ENCODE measurements at places on chromosomes 5 and 9. TPM values are rescaled to one million over a fixed set of nuclear protein-coding genes. Genes with fewer than 3 reads are reported as not detected.

GRCh38 chr5:146291421-146292074 lies 47.1 kb upstream of the POU4F3 start:
- DNase-seq, result peak; percentile 32

GRCh38 chr9:134775081-134775951 lies 105.3 kb upstream of the FCN2 start:
- DNase-seq, result no peak

GRCh38 chr5:103466495-103466894 lies 96.1 kb downstream of the NUDT12 start:
- DNase-seq, result no peak

DNA sequence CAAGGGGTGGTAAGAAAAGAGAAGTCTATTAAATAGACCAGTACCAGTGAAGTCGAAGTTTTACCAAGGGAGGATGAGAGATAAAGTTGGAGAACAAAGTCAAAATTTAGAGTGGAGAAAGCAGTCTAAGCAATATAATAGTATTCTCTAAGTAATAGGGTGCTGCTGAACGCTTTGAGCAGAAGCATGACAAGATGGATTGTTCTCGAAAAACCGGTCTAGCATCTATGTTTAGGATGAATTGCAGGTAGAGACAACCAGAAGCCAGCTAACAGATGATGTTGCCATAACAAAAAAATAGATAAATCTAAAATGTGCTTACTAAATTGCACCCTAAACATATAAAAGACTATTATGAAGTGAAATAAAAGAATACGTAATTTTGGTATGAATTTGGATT lies 237.0 kb downstream of the PRELID2 start:
- DNase-seq, result no peak

DNA sequence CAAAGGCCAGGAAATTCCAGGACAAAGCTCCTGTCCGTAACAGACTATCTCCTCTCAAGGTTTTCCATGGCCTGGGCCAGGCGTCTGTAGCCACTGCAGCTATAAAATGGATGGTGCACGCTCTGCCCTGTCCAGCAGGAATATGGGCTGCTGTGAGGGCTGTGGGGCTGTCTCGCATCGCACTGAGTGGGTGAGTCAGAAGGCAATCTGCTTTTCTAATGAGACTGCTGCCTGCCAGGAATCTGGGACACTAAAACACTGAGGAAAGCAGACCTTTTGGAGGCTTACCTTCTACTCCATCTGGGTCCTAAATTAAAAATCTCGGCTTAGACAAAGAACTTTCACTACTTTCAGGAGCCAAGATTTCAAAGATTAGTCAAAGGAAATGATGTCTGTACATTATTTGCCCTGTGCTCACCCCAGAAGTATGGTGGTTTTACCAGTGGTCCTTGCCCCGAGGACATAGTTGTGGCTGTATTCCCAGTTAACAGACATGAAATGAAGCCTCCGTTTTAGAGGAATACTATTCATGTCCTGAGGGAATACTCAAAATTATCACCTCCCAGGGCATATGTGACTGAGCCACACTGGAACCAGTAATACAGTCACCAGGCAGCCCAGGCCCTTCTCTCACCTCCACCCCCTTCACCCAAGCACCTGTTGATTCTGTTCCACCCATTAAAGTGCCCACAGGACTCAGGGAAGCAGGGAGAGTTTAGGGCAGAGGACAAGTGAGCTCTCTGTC lies 56.4 kb downstream of the PFDN1 start:
- no peak for DNase-seq

DNA sequence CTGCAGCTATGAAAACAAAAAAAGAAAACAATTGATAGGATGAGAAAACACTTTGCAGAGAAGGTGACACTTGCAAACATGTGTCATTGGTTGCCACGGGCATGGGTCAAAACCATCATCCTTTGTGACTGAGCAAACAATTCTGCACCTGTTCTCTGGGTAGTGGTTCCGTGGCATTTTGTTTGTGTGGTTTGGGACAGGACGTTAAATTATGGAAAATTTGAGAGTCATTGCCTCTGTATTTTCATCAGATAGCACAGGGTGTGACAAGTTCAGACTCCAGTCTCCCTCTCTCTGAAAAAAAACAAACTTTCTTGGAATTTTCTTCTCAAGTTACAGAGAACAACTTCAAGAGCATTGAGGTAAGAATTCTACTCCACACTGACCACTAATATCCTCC lies 113.4 kb upstream of the HMHB1 start:
- no peak for DNase-seq

- no peak for DNase-seq
Observed at GRCh38 chr9:94108584-94108983, 24.3 kb downstream of the PTPDC1 start.

SAXO1 gene
- total RNA-seq, result 0.38 TPM

PCDHB1 gene
- total RNA-seq, result not detected

ACTBL2 gene
- not detected for total RNA-seq

SHOC1 gene
- not detected for total RNA-seq

PLPP7 gene
- 0.82 TPM for total RNA-seq
